PC-9 (cell line): ENCODE measurements at places on chromosomes 6 and 20.
A peak's percentile ranks its signal among the peaks of the same experiment; 100 is the strongest.

DNA sequence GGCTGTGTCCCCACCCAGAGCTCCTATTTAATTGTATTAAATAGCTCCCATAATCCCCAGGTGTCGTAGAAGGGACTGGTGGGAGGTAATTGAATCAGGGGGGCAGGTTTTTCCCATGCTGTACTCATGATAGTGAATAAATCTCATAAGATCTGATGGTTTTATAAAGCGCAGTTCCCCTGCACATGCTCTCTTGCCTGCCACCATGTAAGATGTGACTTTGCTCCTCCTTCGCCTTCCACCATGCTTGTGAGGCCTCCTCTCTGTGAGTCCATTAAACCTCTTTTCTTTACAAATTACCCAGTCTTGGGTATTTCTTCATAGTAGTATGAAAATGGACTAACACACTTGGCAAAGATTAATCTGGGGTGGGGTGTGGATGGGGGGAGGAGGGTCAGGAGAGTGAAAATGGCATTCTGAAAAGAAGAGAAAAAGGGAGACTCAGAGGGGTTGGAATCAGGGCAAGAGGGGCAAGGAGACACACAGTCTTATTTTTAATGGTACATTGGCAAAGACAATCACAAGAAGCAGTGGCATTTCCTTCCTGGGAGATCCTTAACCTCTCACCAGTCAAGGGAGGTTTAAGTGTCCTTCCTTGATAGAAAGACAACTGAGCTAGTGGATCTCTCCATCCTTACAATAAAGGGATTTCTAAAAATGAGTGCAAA lies 37.5 kb upstream of the NOX3 start:
- DNase-seq, result peak; percentile 0

- DNase-seq, result no peak
Measured at GRCh38 chr20:22924046-22924737, 110.9 kb upstream of the SSTR4 start.

DNA sequence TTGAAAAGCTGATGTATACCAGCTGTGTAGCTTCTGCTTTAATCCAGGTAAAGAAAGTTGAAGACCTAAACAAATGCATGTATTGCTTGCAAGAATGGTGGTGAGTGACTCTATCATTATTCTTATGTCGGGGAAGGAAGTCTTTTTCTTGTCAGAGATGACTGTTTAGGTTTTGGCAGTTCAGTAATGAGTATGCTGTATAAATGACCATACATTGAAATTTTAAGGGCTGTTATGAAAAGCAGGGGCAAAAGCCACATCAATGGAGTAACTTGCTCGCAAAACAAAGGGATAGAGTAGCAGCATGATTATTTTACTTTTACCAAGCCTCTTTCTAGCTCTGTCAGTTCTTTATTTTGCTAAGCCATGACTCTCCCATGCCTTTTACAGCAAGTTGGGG lies 55.9 kb upstream of the NUP153 start:
- DNase-seq, result no peak

GRCh38 chr20:32159766-32160221 lies 47.7 kb downstream of the PLAGL2 start:
- no peak for DNase-seq

DNA sequence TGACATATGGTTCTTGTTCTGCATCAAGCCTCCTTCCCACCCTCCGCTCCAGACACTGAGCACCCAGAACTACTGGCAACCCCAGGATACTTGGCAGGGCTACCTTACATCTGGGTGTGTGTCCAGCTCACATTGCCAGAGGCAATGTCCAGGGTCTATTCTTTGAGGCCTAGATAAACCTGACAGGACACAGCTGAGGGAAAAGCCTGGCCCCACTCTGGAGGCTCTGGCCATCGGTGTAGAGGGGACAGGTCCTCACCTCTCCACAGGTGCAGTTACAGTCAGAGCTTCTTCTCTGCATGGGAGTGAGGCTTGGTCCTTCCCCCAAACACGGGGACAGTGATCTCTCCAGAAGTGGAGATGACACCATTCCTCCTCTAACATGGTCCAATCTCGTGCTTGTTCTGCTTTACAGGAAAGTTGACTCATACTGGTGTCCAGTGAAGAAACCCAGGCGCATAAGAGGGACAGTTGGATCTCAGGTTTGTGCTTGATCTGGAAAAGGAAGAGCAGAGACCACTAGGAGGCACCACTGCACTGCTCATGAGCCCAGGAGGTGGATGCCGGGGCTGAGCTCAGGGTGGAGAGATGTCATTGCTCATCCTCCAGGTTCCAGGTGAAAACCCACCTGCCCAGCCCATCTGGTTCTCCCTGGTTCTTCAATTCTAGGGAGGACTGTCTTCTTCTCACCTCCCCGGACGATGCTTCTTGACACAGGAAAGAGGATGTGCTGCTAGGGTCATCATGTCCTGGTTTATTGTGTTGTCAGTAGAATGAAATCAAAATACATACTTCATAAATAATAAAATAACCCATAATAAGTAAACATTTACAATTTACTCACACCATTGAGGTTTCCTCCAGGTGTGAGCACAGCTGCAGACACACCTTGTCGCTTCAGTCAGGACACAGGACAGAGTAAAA lies 14.7 kb downstream of the HLA-F start:
- DNase-seq, result peak; percentile 61
